ENCODE measurements at places on chromosomes 11 and 22.

DNA sequence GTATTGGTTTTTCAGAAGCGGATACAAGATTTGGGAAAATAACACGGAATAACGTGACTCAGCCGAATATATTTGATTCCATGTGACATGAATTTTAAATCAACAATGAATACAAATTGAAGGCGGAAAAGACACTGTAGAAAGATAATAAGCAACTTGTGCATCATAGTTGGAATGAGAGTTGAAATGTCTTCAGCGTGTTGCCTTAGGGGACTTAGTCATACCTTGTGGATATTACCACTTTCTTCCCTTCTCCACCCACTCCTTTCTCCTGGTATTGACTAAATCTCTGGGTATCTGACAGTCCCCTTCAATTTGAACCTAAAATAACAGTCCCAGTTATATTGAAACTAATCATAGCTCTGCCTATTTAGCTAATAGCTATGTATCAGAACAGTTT lies 2373.1 kb upstream of the RAG2 start:
- DNase-seq = no peak

- DNase-seq = no peak
Measured at GRCh38 chr11:2102132-2102882, 36.9 kb downstream of the IGF2 start.

- DNase-seq = no peak
Measured at GRCh38 chr11:128434411-128434810, 152.9 kb downstream of the ETS1 start.

DNA sequence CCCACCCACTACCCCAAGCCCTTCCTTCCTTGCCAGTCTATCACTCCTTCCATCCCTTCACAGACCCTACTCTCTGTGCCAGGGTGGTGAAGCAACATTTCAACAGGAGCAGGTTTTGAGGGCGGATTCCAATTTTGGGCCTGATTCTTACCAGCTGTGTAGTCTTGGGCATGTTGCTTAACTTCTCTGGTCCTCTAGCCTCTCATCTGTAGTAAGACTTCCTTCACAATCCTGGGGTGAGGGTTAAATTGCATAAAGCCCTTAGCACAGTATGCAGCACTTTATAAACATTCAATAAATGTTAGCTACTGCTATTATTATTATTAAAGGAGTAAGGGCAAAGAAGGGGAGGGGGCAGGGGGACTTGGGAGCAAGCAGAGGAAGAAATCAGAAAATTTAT lies 5.0 kb upstream of the RNF185 start:
- no peak for DNase-seq

GRCh38 chr11:75706260-75706729 lies 11.3 kb upstream of the MOGAT2 start:
- DNase-seq = peak; percentile 64

DNA sequence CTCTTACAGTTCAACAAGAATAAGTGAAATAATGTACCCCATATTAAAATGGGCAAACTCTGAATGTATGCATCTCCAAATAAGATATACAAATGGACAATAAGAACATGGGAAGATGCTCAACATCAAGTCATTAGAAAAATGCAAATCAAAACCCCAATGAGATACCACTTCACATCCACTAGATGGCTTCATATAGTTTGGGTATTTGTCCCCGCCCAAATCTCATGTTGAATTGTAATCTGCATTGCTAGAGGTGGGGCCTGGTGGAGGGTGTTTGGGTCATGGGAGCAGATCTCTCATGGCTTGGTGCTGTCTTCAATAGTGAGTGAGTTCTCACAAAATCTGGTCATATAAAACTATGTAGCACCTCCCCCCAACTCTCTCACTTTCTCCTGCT lies 5.7 kb downstream of the MPZL2 start:
- DNase-seq = no peak

DNA sequence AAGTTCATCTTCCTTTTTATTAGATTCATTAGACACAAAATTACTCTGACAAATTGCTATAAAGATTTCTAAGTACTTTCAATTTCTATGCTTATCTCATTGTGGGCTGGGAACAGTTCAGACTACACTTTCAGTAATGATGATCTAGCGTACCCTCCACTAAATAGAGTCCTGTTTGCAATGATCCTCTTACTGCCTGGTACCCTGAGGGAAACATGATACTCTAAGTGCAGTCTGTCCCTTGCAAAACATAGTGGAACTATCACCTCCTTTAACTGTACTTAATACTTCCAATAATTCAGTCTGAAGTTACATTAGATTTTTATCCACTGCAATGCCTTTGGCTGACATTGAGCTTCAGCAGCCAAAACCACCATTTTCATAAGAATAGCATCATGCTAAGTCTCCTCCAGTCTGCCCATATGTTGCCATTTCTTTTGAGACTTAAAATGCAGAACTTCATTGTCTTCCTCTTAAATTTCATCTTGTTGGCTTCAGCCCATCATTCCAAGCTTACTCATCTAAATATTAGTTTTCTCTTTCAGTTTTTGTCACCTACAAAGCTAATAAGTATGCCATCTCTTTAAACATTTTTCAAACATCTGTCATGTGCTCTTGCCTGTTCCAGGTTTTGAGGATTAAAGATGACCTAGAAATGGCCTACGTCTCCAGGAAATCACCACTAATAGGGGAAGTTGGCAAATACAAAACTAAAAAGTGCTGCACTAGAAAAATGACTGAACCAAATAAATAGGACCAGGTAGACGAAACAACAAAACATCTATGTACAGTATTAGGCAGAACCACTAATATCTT lies 55.5 kb downstream of the PAK1 start:
- DNase-seq = no peak

- DNase-seq = no peak
Measured at GRCh38 chr11:125494561-125494960, 1.5 kb downstream of the FEZ1 start.

DNA sequence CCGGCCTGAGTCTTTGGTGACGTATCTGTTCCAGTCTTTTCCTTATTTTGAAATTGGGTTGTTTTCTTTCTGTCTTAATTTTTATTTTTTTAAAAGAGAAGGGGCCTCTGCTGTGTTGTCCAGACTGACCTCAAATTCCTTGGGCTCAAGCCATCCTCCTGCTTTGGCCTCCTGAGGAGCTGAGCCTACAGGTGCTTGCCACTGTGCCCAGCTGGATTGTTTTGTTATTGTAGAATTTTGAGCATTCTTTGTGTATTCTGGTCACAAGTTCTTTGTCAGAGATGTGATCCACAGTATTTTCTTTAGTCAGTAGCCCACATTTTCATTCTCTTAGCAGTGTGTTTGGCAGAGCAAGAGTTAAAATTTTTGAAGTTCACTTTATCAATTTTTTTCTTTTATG lies 100.1 kb downstream of the ATXN10 start:
- no peak for DNase-seq

- no peak for DNase-seq
Measured at GRCh38 chr11:63814383-63814736, 1.1 kb downstream of the SPINDOC start.

GRCh38 chr11:73521621-73522020 lies 76.3 kb downstream of the FAM168A start:
- DNase-seq = no peak

GRCh38 chr11:47242596-47243192 lies 5.9 kb downstream of the ACP2 start:
- no peak for DNase-seq

GRCh38 chr11:104841185-104841584 lies 57.1 kb downstream of the CASP12 start:
- DNase-seq = no peak

DNA sequence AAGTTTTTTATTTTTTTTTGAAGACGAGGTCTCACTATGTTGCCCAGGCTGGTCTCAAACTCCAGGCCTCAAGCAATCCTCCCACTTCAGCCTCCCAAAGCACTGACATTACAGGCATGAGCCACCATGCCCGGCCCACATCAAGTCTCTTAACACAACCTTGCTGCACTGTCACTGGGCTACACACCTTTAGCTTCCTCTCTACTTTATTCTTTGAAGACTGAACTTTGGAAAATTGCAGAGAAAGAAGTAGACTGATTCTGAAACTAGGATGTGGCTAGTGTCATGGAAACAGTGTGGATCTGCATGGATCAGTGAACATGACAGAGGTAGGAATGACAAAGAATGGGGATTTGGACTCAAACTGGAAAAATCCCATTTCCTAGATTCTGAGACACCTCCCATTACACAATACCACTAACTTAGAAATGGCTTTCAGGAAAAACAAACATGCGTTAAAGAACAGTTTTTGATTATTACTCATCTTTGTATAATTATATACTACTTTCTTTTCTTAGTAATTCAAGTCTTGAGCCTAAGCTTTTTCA lies 99.6 kb upstream of the SPON1 start:
- DNase-seq = no peak

DNA sequence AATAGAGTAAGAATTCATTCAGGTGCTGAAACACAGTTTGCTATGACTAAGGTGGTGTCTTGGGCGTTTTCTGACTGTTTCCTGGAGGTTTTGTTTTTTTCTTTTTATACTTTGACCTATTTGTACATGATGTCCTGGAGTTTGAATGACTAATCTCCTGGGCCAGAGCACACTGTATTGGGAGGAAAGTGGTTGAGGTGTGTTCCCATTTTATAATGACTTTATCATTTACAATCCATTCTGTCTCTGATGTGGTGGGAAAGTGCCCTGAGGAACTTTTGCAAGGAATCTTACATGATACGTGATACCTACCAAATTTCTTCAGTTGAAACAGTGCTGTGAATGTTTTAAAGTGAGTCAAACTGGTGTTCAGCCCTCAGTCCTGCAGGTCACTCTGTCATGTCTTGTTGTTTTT lies 80.8 kb downstream of the TNRC6B start:
- no peak for DNase-seq

GRCh38 chr11:123161376-123162030 lies 33.5 kb downstream of the CLMP start:
- DNase-seq = no peak

GRCh38 chr11:75721852-75722668 lies 4.4 kb downstream of the MOGAT2 start:
- DNase-seq = no peak

DNA sequence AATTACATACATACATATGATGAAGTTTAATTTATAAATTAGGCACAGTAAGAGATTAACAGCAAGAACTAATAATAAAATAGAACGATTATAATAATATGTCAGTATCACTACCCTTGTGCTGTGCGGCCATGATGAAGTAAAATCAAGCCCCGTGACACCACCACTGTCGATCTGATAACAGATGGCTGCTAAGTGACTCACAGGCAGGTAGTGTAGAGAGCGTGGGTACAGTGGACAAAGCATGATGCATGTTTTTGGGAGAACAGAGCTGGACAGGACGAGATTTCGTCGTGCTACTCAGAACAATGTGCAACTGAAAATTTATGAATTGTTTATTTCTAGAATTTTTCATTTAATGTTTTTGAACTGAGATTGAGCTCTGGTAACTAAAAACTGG lies 108.4 kb upstream of the TIMP3 start:
- no peak for DNase-seq

GRCh38 chr11:87266751-87267150 lies 229.0 kb downstream of the TMEM135 start:
- DNase-seq = no peak

DNA sequence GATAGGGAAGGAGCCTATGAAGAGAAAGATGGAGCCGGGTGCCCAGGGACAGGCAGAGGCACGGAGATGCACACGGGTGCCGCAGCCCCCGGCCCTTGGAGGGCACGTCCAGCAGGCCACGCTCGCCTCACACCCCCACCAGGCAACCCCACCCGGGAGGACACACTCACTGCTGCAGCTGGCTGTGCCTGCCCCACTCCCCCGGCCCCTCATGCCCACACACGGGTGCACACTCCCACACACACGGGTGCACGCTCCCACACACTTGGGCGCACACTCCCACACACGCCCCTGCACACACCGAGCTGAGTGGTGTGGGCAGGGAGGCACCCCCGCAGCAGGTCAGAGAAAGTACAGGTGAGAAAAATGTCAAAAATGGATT lies 1.1 kb downstream of the MOB2 start:
- no peak for DNase-seq

DNA sequence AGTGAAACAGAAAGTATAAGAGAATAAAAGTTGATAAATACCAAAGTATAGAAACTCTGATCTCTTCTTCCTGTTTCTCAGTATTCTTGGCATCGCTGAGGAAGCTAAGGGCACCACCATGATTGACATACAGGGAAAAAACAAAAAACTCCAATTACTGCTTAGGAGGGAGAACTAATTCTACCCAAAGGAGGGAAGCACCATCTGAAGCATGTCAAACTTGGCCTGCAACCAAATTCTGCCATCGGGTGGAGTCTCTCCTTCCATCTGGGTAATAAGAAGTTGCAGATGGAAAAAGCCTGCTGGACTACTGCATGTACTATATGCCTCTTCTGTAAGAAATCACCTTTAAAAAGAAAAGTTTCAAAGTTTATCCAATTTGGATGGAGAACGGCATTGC lies 30.5 kb upstream of the PPP2R1B start:
- no peak for DNase-seq

DNA sequence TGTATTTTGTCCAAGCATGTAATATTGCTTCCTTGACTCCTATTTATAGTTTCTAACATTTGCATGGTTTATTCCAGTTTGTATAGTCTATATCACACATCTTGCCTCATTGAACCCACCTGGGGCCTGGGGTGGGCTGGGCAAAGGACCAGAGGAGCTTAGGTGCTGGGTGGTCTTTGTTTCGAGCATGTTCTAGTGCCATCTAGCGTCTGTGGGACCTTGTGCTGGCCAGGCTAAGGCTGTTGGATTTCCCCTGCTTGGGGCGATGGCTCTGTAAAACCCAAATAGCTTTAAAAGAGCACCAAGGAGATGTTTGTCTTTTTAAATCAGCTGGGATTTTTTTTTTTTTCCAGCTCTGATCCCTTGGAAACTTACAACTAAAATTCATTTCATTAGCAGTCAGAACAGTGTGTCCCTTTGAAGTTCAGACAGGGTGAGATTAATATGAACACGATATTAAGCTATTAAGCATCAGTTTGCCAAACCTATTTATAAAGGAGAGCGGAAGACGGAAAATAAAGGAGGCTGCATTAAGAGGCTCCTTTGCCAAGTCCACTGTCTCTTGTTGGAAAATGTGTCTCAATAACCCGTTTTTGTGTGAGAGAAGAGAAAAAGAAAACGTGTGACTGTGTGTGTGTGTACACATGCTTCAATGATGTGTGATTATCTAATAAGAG lies 157.4 kb downstream of the COMMD9 start:
- no peak for DNase-seq

All from activated gamma-delta T cell treated with Interleukin-2 at 50 U/mL for 16 hours (primary cell).